ENCODE measurements at places on chromosomes 7 and 10.

DNA sequence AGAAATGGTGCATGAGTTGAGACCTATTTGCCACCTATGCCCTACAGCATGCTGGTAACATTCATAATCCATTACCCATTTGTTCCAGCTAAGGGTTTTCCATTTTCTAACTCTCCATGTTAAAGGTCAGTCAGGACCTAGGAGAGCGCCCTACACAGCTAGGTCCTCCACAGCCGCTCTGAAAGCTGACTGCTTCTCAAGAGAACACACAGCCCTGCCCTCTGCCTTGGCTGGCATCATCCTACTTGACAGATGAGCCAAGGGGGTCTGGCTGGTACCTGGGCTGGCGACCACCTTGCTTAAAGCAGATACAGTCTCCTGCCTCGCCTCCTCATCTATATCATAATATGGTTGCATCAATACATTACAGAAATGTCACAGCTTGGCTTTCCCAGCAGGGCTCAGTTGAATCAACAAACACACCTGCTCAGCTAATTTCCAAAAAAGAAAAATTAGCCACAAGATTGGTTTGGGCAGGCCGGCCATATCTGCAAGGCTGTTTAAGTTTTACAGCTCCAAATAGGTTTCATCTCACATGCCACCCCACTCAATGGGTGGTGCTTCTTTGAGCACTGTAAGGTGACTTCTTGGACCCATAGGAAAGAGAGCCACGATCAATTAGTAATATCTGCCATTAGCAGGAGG, 17.3 kb downstream of the TLL2 start:
- DNase-seq: peak; percentile 22

- DNase-seq: no peak
Observed at GRCh38 chr10:93139059-93139655, 65.5 kb downstream of the CYP26A1 start.

DNA sequence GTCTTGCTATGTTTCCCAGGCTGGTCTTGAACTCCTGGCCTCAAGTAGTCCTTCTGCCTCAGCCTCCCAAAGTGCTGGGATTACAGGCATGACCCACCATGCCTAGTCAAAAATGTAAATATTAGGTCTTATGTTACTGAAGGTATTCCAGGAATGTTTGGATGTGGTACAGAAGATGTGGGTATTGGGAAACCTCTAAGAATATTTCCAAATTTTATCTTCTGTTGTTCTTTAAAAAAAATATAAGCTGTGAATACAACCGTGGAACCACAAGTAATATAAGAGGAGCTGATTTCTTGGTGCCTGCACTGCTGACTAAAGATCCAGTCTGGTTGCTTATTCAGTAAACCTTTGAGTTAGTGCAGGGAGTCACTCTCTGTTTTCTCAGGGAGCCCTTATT, 178.3 kb downstream of the AUTS2 start:
- no peak for DNase-seq

DNA sequence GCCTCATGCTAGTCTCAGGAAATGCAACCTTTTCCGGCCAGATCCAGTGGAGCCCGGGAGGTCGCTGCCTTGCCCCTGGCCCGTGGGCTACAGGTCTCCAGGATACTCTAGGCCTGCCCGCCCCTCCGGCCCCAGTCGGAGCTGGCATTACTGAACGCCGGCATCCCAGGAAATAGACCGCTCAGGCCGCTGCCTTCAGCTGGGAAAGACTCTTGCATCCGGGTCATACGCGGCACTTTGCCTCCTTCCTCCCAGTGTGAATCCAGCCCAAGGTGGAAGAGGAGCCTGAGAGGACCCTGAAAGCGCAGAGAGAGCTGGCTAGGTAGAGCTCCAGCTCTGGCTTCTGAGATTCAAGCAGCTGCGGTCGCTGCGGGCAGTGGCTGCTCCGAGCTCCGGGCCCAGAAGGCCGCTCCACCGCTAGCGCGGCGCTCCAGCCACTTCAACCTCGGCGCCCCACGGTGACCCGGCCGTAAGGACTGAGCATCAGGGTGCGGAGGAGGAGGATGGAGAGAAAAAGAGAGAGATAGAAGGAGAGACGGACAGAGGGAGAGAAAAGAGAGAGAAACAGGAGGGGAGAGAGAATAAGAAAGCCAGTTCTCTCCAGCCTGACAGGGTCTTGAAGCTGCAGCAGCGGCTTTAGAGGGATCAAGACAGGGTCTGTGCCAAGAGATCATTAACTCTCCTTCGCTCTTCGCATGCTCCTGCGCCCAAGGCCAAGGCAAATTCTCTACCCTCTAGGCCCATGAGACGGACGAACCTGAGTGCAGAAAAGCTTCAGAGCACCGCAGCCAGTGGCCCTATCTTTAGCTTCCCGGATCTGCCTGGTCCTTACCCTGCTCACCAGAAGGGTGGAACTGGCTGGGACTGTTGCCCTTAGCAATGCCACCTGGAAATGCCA, 1.8 kb upstream of the HOXA10 start:
- no peak for DNase-seq

DNA sequence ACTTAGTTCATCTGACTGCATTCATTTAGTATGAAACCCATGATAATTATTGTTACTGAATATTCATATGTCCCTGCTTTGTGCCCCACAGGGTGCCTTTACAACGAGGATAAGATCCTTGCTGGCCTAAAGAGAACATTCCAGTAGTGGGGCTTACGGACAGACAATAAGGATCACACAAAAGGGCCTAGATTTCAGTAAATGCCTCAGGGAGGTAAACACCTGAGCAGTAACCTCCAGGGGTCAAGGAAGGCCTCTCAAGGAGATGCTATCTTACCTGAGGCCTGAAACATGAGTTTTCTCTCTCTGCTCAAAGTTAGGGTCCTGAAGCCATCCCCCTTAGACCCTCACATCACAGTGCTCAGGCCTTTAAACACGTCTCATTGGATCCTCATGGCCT, 228.7 kb downstream of the TCF7L2 start:
- no peak for DNase-seq

DNA sequence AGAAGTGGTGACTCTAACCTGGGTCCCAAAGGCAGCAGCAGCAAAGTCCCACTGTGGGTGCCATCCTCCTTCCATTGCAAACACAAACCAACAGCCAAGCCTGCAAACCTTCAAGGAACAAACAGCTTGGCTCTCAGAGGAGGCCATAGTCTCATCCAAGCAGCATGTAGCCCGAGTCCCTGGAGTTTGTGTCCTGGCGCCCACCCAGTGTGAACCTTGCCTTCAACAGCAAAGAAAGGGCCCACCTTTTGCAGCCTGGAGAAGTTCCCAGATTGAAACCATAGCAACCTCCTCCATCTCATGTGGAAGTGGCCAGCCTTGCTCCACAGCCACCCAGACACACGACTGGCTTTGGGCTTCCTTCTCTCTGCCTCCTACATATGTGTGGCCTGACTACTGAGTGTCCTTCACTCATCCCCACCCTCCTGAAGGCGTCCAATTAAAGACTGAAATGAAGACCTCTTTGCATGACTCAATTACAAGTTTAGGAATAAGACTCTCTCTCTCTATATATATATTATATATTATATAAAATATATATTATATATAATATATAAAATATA, 106.1 kb downstream of the C10orf90 start:
- no peak for DNase-seq

DNA sequence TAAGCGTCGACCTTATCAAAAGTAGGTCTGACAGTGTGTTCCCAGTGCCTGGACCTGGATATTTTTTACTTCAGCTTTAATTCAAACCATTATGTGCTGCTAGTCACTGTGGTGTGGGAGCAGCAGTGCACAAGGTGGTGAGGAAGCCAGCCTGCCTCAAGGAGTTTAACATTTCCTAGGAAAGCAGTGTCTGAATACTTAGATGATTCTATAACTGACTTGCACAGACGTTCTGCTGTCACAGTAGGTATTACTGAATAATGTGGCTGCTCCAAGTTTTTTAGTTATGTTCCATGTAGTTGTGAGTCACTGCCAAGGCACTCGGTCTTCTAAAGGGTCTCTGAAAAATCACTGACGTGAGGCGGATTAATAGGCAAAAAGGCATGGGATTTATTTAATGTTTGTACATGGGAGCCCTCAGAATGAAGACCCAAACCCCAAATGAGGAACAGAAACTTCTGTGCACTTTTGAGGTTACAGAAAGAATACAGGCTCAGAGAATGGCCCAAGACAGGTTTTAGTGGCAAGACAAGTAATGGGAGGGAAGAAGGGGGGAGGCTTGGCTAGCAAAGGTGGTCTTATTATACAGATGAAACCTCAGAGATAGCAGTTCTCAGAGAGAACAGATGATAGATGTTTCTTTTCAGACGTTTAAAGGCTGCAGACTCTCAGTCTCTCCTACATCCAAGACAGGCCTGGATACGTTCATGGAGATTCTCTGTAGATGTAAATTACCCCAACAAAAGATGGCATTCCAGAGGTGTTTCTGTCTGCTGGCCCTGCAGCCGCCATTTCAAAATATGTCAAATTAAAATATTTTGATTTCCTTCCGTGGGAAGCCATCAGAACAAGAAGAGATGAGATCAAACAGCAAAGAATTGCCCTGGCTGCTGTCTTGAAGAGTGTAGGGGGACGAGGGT, 209.3 kb downstream of the SDK1 start:
- no peak for DNase-seq

Measured in RKO (cell line).